ENCODE measurements at places on chromosomes 16 and 17.
A peak's percentile ranks its signal among the peaks of the same experiment; 100 is the strongest.

GRCh38 chr17:39719563-39720355, 10.6 kb downstream of the MIEN1 start:
- no peak for DNase-seq

DNA sequence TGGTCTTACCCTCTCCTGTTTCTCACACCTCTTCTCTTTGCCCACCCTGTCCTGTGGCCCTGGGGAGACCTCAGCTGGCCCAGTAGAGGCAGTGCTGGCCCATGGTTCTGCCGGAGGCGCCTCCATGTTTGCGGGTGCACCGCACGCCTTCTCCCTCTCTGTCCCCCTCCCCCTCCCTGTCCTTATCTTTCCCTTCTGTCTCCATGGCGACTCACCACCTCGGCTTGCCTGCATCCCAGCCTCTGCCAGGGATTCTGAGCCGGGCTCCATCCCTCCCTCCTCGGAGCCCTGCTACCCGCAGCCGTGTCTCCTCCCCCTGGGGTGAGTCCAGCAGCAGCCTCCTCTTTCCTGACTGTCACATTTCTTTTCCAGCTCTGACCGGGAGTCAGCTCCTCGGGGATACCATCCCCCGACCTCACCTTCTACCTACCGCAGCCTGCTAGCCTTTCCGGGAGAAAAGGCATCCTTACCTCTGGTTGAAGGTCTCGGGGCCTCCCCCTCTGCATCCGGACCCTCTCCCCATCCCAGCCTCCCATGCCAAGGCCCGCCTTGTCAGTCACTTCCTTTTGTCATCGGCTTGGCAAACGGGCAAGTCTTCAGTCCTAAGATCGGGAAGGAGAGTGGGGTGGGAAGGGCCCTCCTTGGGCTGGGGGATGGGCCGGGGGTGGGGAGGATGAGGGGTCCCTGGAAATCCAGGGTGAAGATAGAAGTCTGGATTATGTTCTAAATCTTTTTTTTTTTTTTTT, at the start of gene RNF112:
TSS of gene RNF112 (plus strand) at position 358 of the 746 bp plus-strand sequence. CDS start at position 535, 177 bp downstream.
- DNase-seq: no peak

DNA sequence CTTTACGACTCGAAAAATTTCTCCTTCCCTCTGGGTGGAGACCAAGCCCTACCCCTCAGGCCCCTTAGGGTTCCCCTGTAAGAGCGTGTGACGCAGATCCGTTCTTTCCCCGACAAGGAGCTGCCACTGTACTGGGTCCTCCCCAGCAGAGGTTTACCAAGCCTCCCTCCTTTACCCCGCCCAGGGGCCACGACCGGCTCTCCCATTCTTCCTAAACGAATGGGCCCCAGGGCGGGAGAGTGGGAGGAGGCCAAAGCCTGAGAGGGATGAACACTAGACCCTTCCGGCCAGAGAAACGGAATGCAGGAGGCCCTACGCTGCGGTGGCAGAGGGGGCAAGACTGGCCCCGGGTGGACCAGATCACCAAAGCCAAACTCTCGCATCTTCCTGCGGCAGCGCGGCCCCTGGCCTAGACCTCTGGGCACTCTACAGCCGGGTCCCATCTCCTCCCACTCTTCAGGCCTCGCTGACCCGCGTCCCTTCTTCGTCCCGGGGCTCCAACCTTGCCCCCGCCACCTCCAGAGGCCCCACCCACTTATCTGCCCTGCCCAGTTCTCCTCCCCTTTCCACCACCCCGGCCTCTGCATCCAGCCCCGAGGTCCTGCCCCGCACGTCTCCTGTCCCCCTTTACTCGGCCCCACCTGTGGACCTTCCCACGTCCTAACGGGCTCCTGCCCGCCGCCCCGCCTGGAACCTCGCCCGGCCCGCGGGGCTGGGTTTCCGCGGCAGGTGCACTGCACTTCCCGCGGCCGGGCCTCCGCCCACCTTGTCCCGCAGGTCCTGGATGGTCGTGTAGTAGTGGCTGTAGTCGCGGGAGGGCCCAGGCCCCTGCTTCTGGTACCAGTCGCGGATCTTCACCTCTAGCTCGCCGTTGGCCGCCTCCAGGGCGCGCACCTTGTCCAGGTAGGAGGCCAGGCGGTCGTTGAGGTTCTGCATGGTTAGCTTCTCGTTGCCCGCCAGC, 765 bp downstream of the KRT19 start:
- DNase-seq: no peak

DNA sequence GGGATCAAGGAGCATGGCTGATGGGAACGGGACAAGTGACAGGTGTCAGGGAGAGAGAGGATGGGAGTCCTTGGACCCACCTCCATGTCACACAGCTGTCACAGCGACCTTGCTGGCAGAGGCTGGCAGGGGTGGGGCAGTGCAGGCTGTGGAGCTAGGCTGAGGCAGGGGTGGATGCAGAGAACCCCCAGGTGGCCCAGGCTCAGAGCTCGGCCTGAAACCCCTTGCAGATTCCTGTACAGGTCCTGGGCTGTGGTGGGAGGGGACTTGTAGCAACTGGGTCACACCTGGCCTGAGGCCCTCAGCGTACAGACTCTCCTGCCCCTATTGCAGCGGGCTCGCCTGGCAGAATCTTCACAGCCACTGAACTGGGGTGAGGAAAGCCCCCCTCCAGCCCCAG, 174.1 kb downstream of the NTN1 start:
- no peak for DNase-seq

- DNase-seq: no peak
Measured at GRCh38 chr16:55184052-55184451, 140.0 kb upstream of the IRX6 start.

DNA sequence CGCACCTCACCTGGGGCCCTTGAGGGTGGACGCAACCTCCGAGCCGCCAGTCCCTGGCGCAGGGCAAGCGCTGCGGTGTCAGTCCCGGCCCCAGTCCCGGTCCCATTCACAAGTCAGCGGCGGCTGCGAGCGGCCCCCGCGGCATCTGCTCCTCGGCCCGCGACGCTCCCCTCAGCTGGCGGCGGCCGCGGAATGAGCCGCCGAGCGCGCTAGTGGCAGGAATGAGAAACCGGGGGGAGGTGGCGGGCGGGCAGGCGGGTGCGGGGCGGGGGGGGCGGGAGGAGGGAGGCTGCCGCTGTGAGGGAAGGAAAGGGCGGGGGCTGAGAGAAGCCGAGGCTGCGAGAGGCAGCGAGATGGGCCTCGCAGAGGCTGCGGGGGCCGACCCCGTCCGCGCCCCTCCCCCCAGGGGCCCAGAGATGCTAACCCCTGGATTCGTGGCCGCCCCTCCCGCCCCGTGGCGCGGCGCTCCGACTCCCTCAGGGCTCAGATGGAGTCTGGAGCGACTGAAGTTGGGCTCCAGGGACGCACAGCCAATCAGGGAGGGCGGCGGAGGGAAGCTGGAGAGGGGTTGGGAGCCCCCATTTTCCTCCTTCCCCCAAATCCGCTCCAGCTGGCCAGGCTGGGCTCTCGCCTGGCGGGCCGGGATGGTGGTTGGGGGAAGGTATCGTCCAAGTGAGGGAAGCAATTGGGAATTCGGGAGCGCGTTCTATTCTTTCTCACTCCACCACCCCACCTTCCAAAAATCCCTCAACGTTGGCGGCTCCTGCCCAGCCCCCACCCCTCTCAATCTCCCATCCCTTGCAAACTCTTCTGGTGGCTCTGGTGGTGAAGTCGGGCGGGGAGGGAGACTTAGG, at the start of gene CDH11:
TSS of gene CDH11 (minus strand) at position 194 of the 854 bp plus-strand sequence. CDS start 117,194 bp downstream, outside the sequence.
- DNase-seq: no peak

GRCh38 chr17:64492481-64493109, 4.3 kb downstream of the POLG2 start:
- no peak for DNase-seq

- DNase-seq: no peak
Measured at GRCh38 chr17:81558941-81559806, 7.0 kb upstream of the FAAP100 start.

GRCh38 chr17:4536742-4537411, 18.3 kb downstream of the MYBBP1A start:
- DNase-seq: no peak

DNA sequence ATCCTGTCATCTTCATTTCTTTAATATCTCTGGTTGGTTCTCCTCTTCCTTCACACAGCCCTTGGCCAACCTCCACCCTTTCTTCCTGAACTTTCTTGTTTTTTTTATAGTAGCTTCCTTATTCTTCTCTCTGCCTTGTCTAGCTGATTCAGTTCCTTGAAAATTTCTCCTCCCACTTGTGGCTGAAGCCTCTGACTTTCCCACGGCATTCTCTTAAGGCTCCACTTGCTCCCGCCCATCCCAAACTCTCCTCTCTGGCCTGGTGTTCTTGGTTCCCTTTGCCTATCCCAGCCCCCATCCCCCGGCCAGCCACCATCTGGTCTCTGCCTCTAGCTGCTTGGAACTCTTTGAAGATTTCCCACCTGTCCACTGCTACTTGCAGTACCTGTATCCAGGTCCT, 29.1 kb downstream of the NLRP1 start:
- DNase-seq: no peak

DNA sequence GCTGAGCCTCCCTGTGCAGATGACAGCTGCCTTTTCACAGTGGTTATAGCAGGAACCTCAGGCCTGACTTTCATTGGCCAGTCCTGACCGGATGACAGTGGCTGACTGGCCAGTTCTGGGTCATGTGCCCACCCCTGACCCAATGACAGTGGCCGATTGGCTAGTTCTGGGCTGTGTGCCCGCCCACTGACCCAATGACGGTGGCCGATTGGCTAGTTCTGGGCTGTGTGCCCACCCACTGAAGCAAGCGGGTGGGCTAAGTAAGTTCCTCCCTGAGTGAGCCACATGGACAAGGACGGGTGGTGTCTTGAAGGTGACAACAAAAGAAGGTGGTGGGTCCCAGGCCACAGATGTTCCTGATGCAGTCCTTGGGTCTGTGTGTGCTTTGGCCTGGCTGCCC, 9.5 kb downstream of the DEF8 start:
- no peak for DNase-seq

DNA sequence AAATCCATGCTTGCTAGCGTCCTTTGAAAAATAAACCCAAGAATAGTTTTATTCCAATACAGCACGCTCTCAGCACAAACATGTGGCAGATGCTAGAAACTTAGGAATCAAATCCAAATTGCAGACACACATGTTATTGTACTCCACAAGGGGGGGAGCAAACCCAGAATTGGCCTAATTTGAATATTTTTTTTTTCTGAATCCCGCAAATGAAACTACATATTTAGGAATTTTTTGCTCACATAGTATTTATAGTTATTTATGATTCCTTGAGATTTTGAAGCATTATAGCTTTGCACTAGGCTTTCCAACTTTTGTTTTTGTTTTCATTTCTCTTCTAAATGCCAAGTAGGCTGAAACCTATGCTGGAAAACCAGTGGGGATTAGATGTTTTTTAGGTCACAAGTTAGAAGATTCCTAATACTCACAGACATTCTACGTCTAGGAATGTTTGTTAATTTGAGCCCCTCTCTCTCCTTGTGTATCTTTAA, 59.3 kb upstream of the CDH11 start:
- peak; percentile 26 for DNase-seq

GRCh38 chr17:78956254-78956653, 23.5 kb downstream of the LGALS3BP start:
- no peak for DNase-seq

DNA sequence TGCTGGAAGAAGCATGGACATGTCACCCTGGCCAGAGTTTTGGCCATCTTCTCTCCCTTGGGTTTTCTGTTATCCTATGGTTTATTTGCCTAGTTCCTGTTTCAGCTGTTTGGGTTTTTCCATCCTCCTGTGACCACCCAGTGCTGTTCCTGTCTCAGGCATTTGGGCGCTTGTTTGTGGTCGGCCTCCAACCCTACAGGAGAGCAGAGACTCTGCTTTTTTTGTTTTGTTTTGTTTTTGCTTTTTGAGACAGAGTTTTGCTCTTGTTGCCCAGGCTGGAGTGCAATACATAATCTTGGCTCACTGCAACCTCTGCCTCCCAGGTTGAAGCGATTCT, 3.3 kb upstream of the ZC3H7A start:
- no peak for DNase-seq

DNA sequence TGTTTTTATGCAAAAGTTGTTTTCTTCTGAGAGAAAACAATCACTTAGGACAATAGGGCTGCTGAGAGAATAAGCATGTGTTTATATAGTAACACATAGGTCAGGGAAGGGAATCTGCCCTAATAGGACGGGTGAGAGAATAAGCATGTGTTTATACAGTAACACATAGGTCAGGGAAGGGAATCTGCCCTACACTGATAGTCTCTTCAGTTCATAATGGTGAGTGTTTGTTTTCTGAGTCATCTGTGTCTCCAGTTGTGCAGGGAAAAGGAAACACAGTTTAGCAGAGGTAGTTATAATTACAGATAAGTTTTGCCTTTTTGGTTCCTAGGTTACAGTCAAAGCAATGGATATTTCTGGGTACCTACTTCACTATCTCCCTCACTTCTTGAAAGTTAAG, 252.3 kb upstream of the CA10 start:
- DNase-seq: no peak

GRCh38 chr17:17830740-17831207, 6.0 kb downstream of the SREBF1 start:
- DNase-seq: no peak

- no peak for DNase-seq
Measured at GRCh38 chr17:31754239-31754945, 104.7 kb downstream of the COPRS start.

DNA sequence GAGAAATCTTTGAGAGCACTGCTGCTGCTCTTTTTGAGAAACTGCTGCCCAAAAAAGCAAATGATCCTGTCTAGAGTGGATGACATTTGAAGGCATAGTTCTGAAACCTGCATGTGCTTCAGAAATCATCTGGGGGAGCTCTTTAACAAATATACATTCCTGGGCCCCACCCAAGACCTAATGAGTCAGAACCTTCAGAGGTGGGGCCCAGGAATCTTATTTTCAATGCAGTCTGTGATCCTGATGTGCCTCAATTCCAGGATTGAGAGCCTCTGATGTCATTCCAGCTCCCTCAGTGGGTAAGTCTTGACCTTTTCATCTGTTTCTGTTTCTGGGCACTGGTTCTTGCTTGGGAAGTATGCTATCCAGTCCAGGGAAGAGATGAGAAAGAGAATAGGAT, 42.3 kb downstream of the HNF1B start:
- DNase-seq: no peak

DNA sequence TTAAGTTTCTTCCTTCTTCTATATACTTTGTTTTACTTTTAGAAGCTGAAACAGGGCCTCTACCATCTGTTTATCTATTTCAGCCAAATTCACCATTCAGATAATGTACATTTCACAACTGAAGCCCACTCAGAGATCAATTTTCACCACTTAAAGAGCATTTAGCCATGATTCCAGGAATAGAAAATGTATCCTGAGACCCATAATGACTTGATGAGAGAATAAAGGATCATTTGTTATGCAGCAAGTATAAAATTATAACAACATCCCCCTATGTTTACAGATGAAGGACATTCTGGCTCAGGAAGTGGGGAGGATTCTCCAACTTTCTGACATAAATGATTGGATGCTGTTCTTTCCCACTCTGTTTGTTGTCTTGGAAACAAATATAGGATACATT, 962.1 kb upstream of the EEF2KMT start:
- no peak for DNase-seq

DNA sequence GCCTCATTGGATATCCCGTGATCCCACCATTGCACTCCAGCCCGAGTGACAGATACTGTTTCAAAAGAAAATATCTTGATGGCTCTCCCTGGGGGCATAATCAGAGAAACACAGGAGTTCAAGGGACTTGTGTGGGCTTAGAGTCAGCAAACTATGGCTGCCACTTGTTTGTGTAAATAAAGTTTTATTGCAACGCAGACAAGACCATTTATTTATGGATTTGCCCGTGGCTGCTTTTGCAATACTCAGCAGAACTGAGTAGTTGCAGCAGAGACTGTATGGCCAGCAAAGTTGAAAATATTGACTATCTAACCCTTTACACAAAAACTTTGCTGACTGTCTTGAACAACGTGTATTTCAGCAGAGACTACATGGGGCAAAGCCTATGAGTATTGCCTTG, 75.5 kb upstream of the GPRC5B start:
- no peak for DNase-seq

GRCh38 chr16:56279132-56279531, 87.8 kb downstream of the GNAO1 start:
- no peak for DNase-seq

- no peak for DNase-seq
Measured at GRCh38 chr17:31582151-31582907, 190.9 kb downstream of the RAB11FIP4 start.
